CD4-positive, alpha-beta T cell treated with Interleukin-6 at 100 ng/mL for 8 hours (primary cell): ENCODE measurements at places on chromosomes 7 and 10.

DNA sequence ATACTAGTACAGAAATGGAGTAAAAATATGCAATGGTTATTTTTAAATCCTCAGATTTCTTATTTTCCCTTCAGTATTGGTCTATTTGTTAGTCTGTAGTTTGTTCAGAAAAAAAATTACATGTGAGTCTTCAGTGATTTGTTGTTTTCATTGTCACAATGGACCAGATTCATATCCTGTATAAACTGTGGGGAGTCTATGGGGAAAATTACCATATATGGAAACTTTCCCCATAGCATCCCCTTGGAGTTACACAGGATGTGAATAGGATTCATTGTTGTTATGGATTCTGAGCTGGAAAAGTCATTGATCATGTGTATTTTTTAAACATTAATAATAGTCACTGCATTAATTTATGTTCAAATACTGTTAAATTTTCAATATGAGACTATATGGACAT, 72.6 kb downstream of the ST7 start:
- no peak for DNase-seq

- no peak for DNase-seq
These were observed 811 bp downstream of the SLIT1 start for GRCh38 chr10:97184971-97185325.

GRCh38 chr7:18958627-18959026, 158.8 kb downstream of the TWIST1 start:
- no peak for DNase-seq

- no peak for DNase-seq
These were observed 91.5 kb upstream of the MXI1 start for GRCh38 chr10:110115784-110116520.

DNA sequence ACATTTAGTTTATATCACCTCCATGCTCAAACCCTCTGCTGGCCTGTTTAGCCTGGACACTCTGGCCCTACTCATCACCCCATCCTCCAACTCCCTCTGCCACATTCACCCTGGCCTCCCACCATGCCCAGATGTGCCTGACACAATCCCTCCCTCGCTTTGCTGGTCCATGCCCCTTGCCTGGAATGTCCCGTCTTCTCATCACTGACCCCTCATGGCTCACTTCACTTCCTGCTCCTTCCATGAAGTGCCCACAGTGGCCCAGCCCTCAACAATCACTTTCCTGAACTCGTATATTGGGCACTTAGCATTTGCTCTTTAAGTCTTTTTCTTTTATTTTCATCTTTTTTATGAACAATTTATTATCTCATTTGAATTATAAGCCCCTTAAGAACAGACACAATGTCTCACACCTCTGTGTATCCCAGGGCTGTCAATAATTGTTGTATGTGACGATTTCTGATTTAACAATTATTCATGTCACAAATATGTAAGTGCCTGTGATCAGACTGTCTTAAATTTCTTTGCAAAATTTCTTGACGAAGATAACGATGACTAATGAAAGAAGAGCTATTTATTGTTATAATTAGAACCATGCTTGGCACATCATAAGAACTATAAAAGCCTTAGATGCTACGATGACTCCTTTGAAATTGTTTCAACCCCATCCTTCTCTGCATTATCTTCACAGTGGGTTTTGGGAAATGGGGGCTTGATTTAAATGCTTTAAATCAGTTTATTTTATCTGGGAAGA, 209.9 kb upstream of the YAE1 start:
- no peak for DNase-seq

GRCh38 chr7:76054123-76055120, 6.5 kb downstream of the MDH2 start:
- no peak for DNase-seq

DNA sequence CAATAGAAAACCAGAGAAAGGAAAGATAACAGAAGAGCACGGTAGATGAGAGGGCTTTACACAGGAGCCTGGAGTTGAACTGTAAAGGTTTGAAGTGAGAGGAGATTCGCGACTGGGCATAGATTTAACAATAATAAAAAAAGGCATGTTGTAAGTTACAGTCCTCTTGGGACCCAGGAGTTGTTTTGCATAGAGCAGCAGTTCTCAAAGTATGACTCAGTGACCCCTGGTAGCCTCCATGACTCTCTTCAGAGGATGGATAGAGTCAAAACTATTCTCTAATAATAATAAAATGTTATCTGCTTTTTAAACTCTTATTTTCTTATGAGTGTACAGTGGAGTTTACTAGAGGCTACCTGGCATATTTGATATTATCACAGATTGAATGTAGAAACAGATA, 262.3 kb downstream of the SORCS3 start:
- no peak for DNase-seq

GRCh38 chr10:133044401-133044811, 43.3 kb upstream of the ADGRA1 start:
- no peak for DNase-seq

DNA sequence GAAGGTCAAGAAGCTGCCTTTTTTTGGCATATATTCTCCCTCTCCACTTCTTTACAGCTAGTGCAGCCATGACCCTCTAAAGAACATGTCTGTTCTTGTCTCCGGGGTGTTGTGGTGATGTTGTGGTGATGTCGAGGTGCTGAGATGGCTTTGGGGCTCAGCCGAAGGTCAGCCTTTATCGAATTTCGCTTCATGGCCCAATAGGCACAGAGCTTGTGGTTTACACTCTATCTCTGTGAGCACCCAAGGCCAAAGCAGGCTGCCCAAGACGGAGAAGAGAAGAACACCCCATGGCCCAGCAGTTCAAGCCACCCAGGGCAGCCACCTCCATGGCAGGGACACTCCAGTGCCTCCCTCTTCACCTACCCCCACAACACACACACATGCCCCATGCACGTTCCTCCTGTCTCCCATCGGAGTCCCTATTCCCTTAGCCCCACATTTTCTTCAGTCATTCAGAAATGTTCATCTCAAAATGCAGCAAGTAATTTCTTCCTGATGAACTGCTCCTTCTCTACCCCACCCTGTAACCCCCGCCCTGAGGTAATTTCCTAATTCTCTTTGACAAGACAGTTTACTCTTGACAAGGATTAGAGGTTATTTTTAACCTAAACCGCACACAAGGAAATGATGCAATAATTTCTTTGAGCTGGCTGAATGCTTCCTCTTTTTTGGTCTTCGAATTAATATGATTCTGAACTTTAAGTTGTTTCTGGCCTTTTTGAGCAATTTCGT, 18.6 kb upstream of the ADRB1 start:
- no peak for DNase-seq

DNA sequence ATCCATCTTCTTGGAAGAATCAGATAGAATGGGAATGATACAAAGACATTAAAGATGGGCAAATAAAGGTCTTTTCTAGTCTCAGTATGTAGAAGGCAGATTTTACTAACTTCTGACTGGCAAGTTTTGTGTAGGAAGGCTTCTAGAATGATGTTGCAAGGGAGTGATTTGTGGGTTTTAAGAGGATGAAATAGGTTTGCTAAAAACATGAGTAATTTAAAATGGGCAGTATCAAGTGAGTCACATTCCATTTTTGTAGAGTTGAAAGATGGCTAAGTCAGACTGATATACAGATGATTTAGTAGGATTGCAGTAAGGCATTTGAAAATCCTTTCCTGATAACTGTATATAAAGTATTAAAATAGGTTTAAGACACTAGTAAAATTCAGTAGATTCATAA, 777.4 kb downstream of the SORCS1 start:
- no peak for DNase-seq

- DNase-seq: no peak
These were observed 38.2 kb downstream of the AVL9 start for GRCh38 chr7:32533276-32534029.

GRCh38 chr7:121837462-121837861, 35.5 kb upstream of the PTPRZ1 start:
- no peak for DNase-seq

DNA sequence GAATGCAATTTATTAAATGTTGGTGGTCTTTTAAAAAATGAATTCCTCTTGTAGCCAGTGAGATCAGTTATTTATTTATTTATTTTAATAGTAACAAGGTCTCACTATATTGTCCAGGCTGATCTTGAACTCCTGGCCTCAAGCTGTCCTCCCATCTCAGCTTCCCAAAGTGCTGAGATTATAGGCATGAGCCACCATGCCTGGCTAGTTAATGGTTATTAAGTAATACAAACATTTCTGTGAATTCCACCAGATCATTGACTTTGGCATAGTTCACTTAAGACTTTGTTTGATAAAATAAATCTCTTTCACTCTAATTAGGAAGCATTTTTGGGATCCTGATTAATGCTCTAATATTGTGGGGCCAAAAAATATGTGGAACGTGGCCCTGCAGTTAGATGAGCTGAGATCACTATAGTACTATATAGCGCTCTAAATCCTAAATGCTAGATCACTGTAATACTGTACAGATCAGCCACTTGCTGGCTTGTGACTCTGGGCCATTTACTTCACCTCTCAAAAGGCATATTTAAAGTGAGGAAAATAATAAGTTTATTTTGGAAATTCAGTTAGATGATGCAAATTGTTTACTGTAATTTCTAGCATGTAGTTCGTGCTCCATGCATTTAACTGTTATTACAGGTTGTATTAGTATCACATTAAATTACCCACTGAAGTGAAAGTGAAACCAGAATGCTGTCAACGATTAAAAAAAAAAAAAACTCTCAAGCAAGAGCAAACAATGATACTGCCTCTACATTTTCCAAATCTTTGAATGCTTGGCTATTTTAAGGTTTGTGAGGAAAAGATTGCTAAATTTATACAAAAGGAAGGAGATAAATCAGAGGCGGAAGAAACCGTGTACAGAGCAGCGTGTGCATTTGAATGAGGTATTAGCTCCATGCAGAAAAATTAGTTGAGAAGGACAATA, 15.9 kb upstream of the FAS start:
- DNase-seq: peak; percentile 6

DNA sequence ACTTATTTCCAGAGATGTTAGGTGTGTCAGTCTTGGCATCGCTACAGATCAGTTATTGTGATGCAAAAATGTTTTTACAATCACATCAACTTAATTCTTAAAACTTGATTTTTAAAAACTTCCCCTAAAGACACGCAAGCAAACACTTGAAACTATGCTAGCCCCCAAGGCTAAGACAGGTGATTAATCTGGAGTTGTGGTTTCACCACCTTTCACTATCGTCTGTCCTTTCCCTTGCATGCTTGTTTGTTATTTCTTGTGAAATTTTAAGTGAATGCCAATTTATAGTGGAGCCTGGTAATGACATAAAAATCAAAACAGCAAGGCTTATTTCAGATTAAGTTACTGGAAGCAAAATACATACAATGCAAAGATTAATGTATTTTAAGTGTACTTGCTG, 70.4 kb downstream of the SLC35B4 start:
- no peak for DNase-seq

- DNase-seq: no peak
These were observed 67.2 kb downstream of the ADD3 start for GRCh38 chr10:110074758-110075671.
